ENCODE measurements at places on chromosomes 16 and 17. TPM values are rescaled to one million over a fixed set of nuclear protein-coding genes. Genes with fewer than 3 reads are reported as not detected.

FHOD1 gene
- total RNA-seq = 17.0 TPM

ETV4 gene
- 6.9 TPM for total RNA-seq

SLC9A5 gene
- 0.53 TPM for total RNA-seq

SNAI3 gene
- total RNA-seq = not detected

EVPLL gene
- total RNA-seq = 7.8 TPM

ARL6IP1 gene
- 165 TPM for total RNA-seq

MMP28 gene
- 76.4 TPM for total RNA-seq

NECAB2 gene
- total RNA-seq = not detected

NTN3 gene
- total RNA-seq = not detected

EPN3 gene
- 90.7 TPM for total RNA-seq

DVL2 gene
- 56.9 TPM for total RNA-seq

KCNH4 gene
- total RNA-seq = not detected

NSRP1 gene
- total RNA-seq = 33.5 TPM

VEZF1 gene
- total RNA-seq = 76.0 TPM

SP2 gene
- 9.3 TPM for total RNA-seq

CLCN7 gene
- total RNA-seq = 118 TPM

PRSS36 gene
- total RNA-seq = 10.2 TPM

PRR35 gene
- not detected for total RNA-seq

RNF227 gene
- total RNA-seq = 51.1 TPM

ST6GALNAC2 gene
- 94.3 TPM for total RNA-seq

SECTM1 gene
- 9.5 TPM for total RNA-seq

PLD6 gene
- total RNA-seq = 4.4 TPM

CPNE7 gene
- 2.9 TPM for total RNA-seq

KRTAP17-1 gene
- 8.0 TPM for total RNA-seq

IGFBP4 gene
- total RNA-seq = 88.8 TPM

CORO1A gene
- 23.1 TPM for total RNA-seq

MYH2 gene
- total RNA-seq = not detected

NAGPA gene
- 25.3 TPM for total RNA-seq

HCRT gene
- total RNA-seq = not detected

PRR11 gene
- 5.3 TPM for total RNA-seq

ZG16 gene
- total RNA-seq = not detected

UTS2R gene
- not detected for total RNA-seq

AATK gene
- total RNA-seq = 1.3 TPM

CLDN9 gene
- not detected for total RNA-seq

VASN gene
- total RNA-seq = 23.3 TPM

CARHSP1 gene
- 38.6 TPM for total RNA-seq

RAB11FIP4 gene
- 28.9 TPM for total RNA-seq

CTRB2 gene
- total RNA-seq = not detected

G6PC1 gene
- total RNA-seq = not detected

Data from suprapubic skin (tissue), 4 donors.